ENCODE measurements at places on chromosomes 6 and 20.

GRCh38 chr6:56683882-56684281, 41.2 kb upstream of the DST start:
- peak; percentile 80 for DNase-seq

- no peak for DNase-seq
Measured at GRCh38 chr6:52271852-52272460, 12.6 kb downstream of the MCM3 start.

DNA sequence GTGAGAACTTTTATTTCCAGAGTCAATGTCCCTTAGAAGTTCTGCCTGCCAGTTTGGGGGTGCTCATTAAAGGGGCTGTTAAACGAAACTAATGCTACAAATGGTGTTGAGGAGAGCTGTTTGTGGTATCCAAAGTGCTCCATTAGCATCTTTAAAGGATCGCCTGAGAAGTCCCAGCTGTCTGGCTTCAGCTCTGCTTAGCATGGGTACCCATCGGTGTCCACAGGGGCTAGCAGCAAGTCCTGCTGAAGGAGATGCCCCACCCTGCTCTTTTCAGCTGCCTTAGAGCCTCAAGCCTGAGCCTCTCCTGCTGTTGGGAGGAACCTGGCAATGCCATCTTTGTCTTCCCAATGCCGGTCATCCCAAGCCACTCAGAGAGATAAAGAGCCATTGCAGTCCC, 111.1 kb downstream of the FOXO3 start:
- DNase-seq, result no peak

- DNase-seq, result no peak
Measured at GRCh38 chr6:15076565-15076964, 169.3 kb upstream of the JARID2 start.

GRCh38 chr6:141309295-141309694, 823.4 kb upstream of the GJE1 start:
- DNase-seq, result peak; percentile 21

DNA sequence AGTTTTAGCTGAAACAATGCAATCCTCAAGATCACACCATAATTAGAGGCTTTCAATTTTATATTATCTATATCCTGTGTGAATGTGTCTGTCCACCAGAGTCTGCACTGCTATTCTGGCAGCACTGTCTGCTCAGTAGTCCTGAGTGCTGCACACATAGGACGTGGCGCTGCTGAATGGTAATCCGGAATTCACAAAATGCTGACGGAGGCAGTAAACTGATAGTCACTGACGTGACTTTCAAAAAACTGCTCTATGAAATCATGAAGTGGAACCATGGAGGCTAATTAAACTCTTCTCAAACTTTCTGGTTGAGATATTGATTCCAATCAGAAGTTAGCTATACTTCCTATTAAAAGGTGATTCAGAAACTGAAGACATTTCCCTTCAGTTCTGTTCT, 190.8 kb upstream of the NOX3 start:
- no peak for DNase-seq

GRCh38 chr6:165976684-165977083, 191.0 kb downstream of the TBXT start:
- DNase-seq, result no peak

- no peak for DNase-seq
Measured at GRCh38 chr20:25019381-25020155, 27.0 kb upstream of the APMAP start.

All from fibroblast of skin of right biceps (primary cell).